ENCODE measurements at places on chromosomes 7 and 10.

- no peak for DNase-seq
Observed at GRCh38 chr7:123795917-123796316, 47.1 kb upstream of the WASL start.

DNA sequence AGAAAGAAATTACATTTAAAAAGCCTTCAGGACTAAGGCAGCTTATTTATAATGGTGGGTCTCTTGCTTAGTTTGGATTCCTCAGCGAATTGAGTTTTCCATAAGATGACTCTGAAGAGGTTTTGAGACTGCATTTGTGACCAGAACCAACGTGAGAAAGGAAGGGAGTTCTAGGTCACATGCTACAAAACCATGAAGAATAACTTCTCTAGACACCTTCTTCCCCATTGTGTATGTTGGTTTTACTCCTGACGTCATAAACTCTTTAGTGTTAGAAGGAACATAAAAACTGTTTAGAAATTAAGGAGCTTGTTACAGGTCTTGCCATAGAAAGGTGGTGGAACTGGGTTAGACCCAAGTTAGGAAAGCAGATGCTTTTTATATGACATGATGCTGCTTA lies 11.1 kb downstream of the PTPN12 start:
- no peak for DNase-seq

- no peak for DNase-seq
Observed at GRCh38 chr10:130141460-130141859, 5.3 kb downstream of the GLRX3 start.

DNA sequence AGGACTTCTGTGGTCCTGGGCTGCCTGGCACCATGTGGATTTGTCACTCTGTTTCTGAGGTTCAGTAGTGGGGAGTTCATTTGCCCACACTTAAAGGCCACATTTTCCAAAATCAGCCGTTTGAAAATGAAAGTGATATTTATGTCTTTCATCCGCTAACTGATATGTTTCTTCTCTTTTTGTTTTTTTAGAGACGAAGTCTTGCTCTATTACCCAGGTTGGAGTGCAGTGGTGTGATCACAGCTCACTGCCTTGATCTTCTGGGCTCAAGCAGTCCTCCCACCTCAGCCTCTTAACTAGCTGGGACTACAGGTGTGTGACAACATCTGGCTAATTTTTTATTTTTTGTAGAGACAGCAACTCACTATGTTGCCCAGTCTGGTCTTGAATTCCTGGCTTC lies 58.6 kb downstream of the EBLN1 start:
- DNase-seq: no peak

DNA sequence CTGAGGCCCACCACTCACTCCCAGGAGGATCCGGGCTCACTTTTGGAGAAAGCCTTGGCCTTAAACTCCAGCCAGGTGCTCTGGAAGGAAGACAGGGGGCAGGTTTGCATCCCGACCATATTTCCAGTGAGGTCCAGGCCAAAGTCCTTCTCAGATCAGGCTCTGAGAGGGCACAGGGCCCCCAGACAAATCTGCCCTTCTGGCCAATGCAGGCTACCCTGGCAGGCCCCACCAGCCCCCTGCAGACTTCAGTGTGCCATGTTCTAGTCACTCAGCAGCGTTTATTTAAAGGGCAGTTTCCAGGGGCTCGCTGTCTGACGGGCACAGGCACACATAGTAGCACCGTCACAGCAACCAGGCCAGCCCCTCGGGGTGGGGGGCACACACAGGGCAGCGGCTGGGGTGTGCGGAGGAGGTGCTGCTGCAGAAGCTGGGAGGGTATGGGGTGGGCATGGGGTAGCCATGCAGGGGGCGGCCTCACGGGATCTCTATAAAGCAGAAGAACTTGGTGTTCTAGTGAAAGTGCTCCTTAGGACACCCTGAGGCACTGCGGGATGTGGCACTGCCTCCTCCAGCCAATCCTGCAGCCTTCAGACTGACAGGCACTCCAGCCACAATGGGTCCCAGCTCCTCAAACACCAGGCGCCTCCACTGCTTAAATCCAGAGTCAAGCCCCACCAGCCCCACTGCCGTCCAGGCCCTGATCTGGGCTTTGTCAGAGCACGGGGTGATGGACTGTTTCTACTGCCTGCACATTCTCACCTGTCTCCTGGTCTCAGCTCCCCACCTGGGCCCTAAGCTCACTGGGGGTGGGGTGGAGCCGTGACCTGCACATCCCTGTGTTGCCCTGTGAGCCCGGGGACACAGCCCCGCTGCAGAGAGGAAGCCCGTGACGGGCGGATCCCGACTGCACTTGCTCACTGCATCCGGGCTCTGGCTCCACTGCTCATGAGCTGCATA lies 9.6 kb upstream of the PYROXD2 start:
- DNase-seq: no peak

GRCh38 chr7:66110856-66111255 lies 3.8 kb upstream of the CRCP start:
- peak; percentile 22 for DNase-seq

DNA sequence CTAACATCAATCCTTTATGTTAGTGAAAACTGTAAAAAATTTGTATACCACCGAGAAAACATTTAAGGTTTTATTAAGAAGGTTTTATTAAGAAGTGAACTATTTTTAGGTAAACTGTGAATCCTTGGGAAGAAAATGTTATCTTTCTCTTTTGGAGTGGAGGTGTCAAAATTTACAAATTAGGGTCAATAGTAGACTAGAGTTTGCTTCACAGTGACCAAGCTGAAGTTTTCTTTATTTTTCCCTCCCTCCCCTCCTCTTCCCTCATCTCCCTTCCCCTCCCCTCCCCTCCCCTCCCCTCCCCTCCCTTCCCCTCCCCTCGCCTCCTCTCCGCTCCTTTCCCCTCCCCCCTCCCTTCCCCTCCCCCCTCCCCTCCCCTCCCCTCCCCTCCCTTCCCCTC lies 168.8 kb downstream of the CNTNAP2 start:
- DNase-seq: no peak

DNA sequence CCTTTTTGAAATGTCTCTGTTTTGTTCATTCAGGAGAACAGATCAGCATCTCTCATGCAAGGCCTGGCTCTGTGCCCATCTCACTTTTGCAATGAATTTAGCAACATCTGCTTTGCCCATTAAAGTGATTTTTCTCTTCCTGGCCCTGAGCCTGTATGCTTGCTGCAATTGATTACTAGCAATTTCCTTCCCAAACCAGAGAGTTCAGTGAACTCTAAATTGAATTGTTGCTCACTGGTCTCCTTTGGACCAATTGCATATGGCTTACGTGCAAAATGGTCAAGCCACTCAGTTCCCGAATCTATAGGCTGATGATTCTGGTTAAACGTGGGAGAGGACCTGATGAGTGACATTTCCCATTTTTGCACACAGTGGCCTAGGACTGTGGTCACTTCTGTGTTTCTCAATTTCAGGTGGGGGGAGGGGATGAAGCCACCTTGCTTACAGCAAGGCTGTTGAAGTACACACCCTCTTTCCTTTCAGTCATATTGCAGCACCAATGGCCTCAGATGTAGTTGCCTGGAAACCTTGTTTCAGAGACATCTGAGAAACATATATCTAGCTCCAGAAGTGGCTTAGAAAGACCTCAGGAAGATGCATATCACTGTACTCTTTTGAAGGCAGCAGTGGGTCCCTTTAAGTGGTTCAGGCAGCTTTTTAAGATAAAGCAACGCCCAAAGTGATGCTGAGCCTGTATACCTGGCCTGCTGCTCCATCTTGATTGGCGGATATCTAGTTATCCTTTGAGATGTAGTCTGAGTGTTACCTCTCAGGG lies 201.4 kb downstream of the PTEN start:
- no peak for DNase-seq

GRCh38 chr10:11205030-11205772 lies 187.5 kb downstream of the CELF2 start:
- no peak for DNase-seq

DNA sequence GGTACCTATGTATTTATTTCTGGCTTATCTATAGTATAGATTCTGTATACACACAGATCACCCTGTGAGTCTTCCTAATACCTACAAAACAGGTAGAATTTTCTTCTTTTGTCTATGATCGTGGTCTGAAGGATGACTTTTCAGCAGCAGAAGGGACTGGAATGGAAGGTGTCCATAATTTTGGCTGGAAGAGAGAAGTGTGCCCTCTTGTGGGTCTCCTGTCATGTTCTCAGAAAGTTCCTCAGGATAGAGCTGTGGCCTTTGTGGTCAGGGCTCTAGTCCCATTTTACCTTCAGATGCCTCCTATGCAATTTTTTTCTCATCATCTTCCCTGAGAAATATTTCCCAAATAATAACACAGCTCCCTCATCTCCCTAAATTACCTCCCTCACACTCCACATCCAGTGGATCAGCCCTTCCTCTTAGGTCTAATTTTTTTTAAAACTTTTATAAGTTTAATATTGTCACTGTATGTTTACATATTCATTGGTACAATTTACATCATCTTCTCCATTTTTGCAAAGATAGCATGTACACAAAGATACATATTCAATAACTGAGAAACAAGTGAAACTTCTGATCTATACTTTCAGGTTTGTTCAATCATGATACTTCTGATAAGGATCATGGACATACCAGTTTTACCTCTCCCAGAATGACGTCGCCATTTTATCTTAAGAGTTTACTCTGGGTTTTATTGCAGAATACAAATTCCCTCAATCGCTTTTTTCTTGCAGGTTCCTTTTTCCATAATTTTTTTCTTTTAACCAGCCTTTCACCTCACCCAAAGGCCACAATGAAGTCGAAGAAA lies 112.7 kb downstream of the REEP3 start:
- no peak for DNase-seq

GRCh38 chr7:40826411-40827221 lies 691.8 kb downstream of the SUGCT start:
- DNase-seq: no peak

- no peak for DNase-seq
Observed at GRCh38 chr7:72069263-72069662, 342.9 kb downstream of the CALN1 start.

- DNase-seq: no peak
Observed at GRCh38 chr10:121910673-121911420, 17.0 kb downstream of the ATE1 start.

DNA sequence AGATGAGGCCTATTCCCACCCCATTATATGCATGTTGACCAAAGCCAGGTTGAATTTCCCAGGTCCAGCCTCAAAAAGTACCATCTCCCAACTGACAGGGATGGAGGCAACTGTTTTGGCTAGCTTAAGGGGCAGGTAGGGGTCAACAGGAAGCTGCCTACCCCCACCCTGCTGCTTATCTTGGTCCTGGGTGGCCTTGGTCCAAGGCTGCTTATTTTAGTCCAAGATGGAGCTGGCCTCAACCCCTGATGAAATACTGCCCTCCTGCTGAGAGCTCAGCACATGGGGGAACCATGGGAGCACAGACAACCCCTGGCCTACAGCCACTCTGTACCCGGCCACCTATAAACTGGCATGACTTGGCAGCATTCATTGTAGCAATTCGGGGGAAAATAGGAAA lies 23.1 kb downstream of the MYO1G start:
- DNase-seq: no peak

GRCh38 chr10:95474228-95475002 lies 86.8 kb downstream of the SORBS1 start:
- no peak for DNase-seq

DNA sequence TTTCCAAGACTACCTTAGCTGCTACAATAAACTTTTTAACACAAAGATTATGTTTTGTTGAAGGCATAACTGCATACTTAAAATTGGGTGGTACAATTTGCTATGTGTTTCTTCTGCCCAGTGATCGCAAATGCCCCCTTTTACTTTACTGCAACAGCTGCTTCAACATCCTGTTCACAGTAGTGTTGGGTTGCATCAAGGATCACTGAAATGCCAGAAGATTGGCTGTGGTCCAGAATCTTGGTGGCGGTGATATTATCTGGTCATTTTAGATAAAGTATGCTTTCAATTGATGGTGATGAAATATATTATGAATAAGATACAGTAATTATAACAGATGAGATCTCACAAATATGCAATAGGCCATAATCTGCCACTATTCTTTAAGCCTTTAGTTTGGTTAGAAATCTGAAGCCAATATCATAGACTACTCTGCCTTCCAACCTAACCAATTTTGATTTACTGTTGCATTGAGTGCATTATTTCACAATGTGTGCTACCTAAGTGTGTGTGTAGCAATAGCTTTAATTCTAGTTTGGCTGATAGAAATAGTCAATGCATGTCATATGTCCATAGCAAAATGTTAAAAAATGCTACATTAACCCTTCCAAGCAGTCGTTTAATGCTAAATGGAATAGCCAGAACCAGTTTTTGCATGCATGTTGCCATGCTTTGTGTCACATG lies 29.8 kb upstream of the ING3 start:
- no peak for DNase-seq

GRCh38 chr7:78398576-78398975 lies 600.0 kb downstream of the PHTF2 start:
- DNase-seq: no peak

DNA sequence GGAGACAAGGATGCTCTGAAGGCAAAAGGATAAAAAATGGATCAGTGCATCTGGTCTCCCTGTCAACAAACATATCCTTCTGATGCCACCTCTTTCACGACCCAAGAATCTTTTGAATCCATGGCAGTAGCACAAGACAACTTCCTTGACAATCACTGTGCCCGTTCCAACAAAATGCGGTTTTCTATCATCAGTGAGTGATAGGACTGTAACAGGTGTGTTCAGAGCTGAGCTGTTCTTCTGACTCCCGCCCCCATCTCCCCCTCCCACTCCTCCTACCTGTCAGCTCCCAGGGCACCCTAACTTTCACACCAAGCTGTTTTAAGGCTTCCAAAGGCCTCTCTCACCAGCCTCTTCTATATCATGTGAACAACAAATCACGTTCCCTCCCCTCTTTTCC lies 74.8 kb downstream of the PARD3 start:
- DNase-seq: no peak

DNA sequence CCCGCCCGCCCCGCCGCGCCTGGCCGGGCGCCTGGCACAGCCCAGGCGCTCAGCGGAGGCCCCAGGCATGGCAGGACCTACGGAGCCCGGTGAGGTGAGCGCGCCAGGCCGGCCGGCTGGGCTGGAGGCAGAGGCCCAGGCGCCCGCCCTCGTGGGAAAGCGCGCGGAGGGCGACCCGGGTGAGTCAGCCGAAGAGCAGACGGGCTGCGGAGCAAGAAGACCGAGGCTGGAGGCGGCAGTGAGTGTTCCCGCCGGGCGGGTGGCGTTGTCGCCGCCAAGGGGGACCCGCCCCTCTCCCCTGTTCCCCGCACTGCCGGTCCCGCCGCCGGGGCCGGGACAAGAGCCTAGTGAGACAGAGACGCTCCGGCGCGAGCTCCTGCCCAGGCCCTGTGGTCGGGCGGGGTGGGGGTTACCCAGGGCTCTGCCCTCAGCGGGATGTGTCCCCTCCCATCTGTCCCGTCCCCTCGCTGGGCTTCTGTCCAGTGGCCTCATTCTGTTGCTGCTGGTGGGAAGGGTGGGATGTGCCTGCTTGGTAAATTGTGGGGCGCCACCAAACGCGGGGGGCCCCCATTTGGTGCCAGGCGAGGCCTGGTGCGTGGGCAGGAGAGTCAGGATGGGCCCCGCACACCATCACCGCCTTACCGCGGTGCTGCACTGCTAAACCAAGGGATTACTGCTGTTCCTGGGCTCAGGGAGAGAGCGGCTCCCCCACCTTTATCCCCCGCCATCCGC lies 17.0 kb upstream of the NODAL start:
- peak; percentile 22 for DNase-seq

DNA sequence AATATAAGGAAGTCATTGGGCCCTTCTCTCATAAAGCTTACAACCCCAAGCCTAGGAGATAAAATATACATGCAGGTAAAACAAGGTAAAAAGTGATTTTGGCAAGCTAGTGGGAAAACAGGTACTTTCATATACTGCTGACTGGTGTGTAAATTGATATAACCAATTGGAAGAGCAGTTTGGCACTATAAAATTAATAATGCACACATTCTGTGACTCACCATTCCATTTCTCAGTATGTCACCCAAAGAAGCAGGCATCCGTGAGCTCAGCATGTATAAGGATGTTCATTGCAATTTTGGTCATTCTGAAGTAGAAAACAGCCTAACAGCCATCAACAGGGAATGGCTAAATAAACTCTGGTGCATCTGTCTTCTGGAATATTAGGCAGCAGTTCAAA lies 2.9 kb downstream of the MACROH2A2 start:
- no peak for DNase-seq
